ENCODE measurements at places on chromosomes 4 and X.

DNA sequence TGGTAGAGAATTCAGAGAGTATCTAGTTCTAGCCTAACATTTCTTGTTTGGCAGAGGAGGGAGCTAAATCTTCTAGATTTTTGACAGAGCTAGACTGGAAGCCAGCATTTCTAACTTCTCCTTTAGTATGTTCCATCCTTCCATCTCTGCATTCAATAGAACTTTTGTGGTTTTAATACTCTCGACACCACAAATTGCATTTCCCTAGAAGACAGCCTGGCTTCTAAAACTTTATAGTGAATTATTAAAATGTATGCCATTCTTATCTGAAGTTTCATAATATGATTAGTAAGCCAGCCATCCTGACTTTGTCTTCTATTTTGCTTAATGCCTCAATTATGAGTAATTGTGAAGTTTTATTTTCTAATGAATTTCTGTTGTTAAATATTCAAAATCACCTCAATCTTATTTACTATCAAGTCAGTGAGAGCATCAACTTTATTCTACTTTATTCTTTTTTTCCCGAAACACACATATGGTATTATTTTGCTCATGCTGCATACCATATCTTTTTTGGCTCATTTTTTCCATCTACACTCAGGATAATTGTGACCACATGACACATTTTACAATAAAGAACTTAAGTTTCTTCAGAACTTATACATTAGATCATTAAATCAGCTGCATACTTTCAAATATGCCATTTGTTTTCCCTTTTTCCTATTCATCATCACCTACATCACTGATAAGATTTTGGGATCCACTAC is 30.2 kb downstream of the EDNRA start:
- DNase-seq = no peak

DNA sequence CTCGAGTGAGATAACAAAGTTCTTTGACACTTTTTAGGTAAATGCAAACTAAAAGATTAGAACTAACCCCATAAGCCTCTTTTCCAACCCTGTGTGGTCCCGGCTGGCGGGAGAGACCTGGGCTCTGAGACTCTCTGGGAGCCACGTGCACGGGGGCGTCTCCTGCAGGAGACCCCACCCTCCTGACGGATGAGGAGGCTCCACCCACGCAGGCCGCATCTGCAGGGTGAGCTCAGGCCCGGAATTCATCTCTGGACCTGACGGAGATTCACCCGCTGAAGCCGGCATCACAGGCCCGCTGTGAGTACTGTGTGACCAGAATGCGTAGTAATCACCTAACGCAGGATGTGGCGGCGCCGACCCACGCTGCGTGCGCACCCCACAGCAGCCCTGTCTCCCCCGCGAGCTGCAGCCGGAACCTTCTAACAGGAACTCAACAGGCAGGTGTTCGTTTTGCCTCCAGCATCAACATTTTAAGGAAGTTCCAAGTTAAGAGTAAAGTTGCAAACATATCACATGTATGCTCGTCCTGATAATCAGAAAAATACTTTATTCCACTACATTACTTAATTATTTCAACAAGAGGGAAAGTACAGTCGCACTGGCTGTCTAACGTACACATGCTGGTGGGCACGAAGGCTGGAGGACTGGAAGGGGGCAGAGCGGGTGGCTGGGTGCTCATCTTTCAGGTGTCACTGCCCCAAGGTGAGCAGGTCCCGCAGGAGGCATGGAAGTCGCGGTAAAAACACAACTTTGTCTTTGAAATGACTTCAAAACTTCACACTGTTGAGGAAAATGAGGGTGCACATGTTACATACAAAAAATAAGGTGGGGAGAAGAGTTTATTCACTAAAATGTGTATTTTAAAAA is 44.5 kb downstream of the FGFRL1 start:
- peak; percentile 55 for DNase-seq

GRCh38 chr4:94515365-94515764 is 63.6 kb downstream of the PDLIM5 start:
- no peak for DNase-seq

GRCh38 chr4:34878961-34879360 is 1365.4 kb downstream of the ARAP2 start:
- no peak for DNase-seq

GRCh38 chr4:3790006-3790561 is 23.9 kb downstream of the ADRA2C start:
- no peak for DNase-seq

GRCh38 chrX:103376118-103376978 is at the start of gene BEX3:
Gene BEX3 (plus strand): TSS chrX:103376538. CDS start chrX:103377522, 984 bp downstream.
- DNase-seq = no peak

GRCh38 chr4:169229571-169230028 is 41.2 kb downstream of the SH3RF1 start:
- DNase-seq = no peak

GRCh38 chr4:74021601-74022000 is 16.9 kb downstream of the CXCL3 start:
- DNase-seq = no peak
